ENCODE measurements at places on chromosomes 6 and 20.

DNA sequence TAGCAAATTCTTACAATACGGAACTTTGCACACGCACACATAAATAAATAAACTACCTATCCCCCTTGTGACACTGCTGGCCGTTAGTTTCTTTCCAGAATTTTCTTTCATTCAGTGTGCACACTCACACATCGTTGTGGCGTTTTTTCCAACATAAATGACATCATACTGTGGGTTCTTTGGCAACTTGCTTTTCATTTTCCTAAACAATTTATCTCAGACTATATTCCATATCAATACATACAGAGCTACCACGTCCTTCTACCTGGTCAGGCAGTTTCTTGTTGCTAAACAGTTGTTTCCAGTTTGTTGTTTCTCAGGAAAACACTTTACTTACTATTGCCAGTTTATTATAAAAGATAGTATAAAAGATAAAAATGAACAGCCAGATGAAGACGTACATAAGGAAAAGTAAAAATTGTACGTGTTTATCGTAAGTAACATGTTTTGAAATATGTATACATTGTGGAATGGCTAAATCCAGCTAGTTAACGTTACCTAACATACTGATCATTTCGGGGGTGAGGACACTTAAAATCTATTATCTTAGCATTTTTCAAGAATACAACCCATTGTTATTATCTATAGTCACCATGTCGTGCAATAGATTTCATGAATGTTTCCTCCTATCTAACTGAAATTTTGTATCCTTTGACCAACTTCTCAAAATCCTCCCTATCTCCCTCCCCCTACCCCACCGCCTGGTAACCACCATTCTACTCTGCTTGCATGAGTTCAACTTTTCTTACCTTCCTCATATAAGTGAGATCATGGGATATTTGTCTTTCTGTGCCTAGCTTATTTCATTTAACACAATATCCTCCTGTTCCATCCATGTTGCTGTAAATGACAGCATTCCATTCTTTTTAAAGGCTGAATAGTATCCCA is 1.2 kb upstream of the TP53RK start:
- no peak for DNase-seq

GRCh38 chr6:30441171-30441570 is 48.1 kb upstream of the HLA-E start:
- no peak for DNase-seq

GRCh38 chr6:170230520-170231292 is 60.2 kb downstream of the DLL1 start:
- no peak for DNase-seq

- no peak for DNase-seq
Measured at GRCh38 chr6:28429781-28430180, 13.5 kb downstream of the ZSCAN23 start.

DNA sequence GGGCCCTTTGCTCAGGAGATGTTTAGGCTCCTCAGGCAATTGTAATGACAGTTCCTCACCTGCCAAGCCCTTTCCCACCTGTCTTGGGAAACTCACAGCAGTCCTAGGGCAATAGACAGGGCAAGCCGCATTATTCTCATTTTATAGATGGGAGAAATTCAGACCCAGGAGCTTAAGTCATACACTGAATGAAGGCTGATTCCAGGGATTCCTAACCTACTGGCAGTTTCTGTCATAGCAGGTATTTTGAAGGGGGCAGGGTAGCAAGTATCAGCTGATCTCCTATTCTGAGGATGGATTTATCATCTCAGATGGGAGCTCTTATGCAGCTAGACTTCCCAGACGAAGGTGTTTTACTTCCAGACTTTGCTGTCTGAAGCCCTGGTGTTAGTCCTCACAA is 61.4 kb upstream of the MYL9 start:
- no peak for DNase-seq

DNA sequence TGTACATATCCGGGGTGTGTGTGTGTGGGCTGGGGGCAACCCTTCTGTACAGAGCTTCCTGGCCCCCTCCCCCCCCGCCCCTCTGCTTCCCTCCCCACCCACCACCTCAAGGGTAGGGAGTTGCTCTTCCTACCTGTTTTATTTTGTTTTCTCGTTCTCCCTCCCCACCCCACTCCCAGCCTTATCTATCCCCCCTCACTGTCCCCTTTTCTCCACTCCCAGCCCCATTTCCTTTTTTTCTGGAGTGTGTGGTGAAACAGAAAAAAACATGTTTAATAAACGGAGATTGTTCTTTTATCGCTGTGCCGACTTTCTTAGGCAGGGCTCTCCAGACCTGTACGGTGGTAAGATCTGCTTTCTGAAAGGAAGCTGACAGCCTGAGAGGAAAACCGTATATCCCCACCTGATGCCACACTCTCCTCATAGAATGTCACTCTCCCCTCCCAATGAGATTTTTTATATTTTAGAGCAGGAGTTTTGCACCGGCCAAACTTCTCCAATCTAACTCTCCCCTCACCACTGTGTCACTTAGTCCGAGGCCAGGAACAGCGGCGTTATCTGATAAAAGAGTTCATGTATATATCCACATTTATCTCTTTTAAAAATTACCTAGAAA is 875 bp upstream of the ZBTB9 start:
- DNase-seq, result no peak

DNA sequence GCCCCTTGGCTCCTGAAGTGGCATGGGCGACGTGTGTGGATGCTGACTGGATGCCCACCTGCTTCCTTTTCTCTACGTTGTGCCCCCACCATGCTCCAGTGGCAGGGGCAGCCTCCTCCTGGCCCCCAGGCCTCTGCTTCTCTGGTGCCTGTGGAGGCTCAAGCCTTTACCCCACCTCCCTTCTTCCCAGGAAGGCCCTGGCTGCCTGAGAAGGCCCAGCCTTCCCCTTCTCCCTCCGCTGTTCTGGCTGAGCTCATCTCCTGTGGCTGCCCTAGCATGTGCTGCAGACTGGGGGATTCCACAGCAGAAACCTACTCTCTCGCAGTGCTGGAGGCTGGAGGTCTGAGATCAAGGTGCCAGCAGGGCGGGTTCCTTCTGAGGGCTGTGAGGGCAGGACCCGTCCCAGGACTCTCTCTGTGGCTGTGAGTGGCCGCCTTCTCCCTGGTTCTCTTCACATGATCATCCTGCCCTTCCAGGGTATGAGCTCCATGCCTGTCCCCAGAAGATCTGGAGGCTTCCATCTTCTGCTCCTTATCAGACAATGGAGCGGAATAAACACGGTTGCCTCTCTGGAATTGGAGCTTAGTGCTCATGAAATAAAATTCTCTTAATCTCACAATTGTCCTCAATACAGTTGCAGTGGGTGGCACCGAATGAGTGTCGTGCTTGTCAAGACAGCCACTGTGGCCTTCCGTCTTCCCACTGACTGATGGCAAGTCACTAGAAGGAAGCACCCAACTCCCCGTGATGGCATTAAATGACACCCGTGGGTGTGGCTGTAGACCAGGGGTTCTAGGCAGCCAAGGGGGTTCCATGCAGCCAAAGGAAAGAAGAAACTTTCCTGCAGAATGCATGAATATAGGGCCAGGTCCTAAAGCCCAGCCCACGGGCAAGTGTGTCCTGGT is 25.1 kb downstream of the PHACTR3 start:
- DNase-seq, result no peak

DNA sequence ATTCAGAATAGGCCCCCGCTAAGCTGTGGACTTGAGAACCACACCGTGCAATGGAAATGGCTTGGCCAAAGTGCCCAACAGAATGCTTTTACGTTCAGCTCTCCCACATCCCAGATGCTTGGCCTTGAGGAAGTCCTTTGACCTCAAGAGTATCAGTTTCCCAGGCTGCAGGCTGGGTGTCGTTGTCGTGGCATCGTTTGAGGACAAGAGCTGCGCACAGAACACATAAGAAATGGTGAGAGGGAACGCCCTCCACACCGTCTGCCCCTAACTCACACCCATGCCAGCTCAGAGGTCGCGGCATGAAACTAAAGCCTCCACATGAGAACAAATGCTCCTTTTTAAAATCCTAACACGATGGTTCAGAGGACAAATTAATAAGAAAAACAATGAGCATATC is 37.0 kb downstream of the NFATC2 start:
- no peak for DNase-seq

- no peak for DNase-seq
Measured at GRCh38 chr6:12601881-12602280, 114.7 kb upstream of the PHACTR1 start.
